LHCN-M2 (cell line): ENCODE measurements at places on chromosomes 16 and 17.

DNA sequence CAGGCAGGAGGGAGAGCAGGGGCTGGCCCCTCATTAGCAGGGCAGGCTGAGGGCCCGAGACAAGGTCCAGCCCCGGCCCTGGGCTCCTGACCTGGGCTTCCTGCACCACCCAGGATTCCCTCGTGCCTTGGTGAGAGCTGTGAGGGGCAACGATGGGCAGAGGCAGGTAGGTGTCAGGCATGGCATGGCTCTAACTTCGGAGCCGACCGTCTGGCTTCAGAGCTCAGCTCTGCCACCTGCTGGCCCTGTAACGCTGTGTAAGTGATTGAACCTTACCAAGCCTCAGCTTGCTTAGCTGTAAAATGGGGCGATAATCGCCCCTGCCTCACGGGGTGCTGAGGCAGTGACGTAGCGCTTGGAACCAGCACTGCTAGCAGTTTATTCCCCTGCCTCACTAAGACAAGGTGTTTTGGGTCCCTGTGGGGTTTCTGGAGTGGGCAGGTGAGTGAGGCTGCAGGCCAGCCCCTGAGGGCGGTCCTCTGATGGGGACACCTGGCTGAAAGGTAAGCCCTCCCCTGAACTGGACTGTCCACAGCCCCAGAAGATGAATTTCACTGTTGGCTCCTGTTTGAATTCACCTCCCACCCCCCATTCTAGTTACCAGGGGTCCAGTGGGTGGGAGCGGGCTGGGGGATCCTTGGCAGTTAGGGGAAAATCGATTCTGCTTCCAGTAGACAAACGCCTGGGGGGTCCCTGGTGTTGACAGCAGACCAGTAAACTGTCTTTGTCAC is 184.8 kb upstream of the GSE1 start:
- no peak for DNase-seq

DNA sequence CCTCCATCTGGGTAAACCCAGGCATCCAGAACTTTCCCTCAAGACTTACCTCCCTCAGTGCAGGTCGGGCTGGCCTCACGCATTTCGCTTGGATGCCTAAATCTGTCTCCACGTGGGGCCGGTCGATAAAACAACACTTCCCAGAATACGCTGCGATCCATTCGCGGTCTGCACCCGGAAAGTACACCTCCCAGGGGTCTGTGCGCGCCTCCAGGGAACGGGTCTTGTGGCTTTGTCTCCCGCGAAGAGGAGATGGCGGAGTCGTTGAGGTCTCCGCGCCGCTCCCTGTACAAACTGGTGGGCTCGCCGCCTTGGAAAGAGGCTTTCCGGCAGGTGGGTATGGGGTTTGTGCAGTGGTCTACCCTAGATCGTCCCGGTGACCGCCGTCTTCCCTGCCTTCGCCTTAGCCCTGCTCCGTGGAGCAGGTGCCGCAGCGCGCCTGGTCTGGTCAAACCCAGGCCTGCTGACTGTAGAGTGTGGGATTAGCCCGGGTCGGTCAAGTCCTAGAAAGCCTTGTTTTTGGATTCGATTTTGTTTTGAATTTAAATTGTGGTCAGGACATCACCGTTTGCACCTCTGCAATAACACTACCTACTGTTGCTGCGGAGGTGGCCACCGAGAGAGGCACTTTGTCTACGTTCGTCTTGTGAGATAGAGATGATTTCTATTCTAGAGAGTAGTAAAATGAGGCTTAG is at the start of gene RPAIN:
Gene RPAIN (plus strand): TSS at position 224 of the 695 bp plus-strand sequence. CDS start 29 bp downstream, at position 253.
- peak; percentile 86 for DNase-seq

DNA sequence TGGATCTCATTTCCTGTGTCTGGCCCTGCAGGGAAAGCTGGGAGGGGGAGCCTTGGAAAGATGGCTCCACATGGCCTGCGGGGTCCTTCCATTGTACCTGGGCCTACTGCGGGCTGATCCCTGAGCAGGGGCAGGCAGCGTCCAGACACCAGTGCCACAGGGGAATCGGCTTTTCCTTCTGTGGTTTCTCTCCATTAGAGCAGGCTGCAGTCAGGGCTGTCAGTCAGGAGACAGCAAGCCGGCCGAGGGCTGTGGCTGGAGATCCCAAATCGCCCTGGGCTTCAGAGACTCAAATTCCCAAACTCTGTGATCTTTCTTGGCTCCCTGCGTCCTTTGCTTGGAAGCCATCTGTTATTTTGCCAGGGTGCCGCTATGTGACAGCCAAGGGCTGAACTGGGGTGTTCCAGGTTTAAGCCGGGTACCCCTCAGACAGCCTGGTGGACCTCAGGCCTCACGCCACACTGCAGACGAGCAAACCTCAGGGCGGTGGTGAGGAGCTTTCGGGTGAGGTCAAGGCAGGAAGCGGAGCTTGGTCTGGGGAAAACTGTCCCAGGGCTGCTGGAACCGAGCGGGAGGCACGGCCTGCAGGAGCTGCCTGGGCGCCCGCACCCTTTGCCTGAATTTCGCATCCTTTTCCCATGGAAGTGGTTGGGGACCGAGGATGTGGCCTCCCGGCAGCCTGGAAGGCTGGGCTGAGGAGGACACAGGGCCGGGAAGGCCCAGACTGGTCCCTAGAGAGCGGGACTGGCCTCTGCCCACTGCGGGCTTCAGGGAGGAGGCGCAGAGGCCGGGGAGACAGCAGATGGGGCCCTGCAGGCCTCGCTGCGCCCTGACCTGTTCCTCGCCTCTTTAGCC is 1.5 kb upstream of the CPNE7 start:
- no peak for DNase-seq

GRCh38 chr16:6698548-6698947 is 634.1 kb upstream of the RBFOX1 start:
- DNase-seq: no peak

- DNase-seq: no peak
Observed at GRCh38 chr17:47246120-47246519, 7.5 kb upstream of the ITGB3 start.

- DNase-seq: no peak
Observed at GRCh38 chr17:41528959-41529353, 848 bp upstream of the KRT19 start.

DNA sequence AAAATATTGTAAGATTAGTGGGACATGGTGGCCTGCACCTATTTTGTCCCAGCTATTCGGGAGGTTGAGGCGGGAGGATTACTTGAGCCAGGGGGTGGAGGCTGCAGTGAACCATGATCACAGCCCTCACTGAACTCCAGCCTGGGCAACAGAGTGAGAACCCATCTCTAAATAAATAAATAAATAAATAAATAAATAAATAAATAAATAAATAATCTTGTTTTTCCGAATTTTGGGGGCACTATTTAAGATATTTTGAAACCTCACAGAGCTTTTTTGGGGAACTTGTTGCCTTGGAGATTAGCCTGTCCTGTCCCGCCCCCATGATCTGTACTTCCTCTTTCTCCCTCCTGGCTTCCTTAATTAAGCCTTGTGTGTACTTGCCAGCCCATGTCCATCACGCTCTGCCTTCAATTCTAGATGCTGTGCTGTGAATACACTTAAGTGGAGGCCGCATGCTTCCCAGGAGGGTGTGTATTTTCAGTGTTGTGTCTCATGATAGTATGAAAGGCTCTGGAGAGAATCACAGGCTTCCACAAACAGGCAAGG is 4.4 kb downstream of the LGALS9 start:
- no peak for DNase-seq

GRCh38 chr16:88807142-88807625 is 3.6 kb downstream of the CDT1 start:
- no peak for DNase-seq

- no peak for DNase-seq
Observed at GRCh38 chr17:50397919-50398285, 579 bp upstream of the LRRC59 start.

- DNase-seq: no peak
Observed at GRCh38 chr16:56349086-56349415, 76.3 kb downstream of the AMFR start.

- DNase-seq: no peak
Observed at GRCh38 chr16:88939972-88940861, 36.8 kb downstream of the CBFA2T3 start.

DNA sequence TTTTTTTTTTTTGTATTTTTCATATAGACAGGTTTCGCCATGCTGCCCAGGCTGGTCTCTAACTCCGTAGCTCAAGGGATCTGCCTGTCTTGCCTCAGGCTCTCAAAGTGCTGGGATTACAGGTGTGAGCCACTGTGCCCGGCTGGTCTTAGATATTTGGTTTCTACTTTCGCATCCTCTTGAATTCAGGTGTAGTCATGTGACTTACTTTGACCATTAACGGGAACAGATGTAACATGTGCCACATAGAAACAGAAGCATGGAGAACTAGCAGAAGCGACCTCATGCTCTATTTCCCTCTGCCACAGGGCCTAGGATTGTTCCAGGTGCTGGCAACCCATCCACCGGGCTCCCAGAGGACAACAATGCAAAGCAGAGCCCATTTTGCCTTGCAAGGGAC is 166.6 kb downstream of the CYLD start:
- DNase-seq: no peak

DNA sequence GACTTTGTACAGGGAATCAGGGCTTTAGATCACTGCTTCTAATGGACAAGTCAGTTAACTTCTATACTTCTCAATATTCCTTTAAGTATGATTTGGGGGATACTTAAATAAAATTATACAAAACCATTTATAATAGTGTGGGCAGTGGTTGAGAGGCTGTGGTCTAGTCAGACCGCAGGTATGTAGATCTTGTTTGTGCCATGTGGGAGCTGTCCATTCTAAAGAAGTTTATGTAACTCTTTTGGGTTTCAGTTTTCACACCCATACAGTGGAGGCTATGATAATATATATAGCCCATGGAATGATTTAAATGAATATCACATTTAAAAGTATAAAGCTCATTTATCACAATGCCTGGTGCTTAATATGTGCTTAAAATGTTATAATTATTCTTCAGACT is 654.3 kb upstream of the KIF2B start:
- DNase-seq: no peak

- no peak for DNase-seq
Observed at GRCh38 chr17:34858591-34859565, 102.4 kb downstream of the CCT6B start.

DNA sequence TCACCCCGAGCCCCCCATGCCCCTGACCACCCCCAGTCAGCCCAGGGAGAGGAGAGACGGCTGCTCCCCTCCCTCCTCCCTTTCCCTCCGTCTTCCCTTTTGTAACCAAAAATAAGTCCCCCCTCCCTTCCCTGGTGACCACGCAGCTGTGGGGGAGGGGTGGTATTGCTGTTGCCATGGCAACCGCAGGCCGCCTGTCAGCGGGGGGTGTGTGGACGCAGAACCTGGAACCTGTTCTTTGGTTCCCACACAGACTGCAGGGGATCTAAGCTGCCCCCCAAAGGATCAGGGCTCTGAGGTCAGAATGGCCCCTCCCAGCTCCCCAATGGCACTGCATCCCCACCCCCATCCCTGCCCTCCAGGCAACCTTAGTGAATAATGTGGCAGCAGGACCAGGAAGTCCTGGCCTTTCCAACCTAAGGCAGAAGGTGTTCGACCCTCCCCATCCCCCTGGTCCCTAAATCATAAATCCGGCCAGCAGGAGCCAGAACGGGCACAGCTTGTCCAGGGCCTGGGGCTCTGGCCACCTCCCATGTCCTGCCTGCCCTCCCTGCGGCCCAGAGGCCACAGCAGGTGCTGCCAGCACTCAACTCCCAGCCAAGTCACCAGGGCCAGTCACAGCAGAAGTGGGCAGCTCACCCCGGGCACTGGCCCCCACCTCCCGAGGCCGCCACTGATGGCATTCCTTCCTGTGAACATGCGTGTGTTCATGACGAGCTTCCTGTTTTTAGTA is 12.0 kb downstream of the CA4 start:
- DNase-seq: no peak

DNA sequence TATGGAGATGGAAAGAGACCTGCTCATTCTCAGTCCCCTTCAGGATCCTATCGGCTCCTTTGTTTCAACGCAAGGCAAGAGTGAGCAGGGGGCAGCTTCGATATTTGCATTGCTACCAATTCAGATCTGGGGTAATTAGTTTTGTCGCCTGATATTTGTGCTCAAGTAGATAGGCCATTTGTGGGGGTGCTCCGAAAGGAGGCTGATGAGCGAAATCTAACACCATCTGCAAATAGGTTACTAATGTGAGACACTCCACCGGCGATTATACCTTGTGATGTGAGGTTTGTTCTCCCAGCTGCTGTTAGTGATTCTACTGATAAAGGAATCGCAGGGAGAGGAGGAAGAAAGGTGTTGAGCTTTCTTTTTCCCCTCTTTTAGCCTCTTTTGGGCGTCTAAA is 31.5 kb downstream of the WSCD1 start:
- no peak for DNase-seq

GRCh38 chr17:40349895-40350688 is 14.4 kb downstream of the GJD3 start:
- DNase-seq: peak; percentile 32

DNA sequence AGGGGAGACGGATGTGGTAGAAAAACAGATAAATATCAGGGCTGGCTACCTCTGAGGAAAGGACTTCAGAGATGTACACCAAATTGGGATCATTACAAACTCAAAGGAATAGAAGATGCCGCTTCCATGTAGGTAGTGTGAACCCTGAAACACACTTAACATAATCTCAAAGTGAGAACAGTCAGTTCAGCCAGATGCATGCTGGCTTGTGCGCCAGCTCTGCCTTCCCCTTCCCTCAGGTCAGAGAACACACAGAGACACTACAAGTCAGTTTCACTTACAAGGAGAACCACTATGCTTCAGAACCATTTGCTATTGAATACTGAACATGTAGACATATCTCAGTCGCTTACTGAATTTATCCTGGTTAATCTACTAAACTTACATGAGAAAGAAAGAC is 176.0 kb upstream of the AXIN2 start:
- no peak for DNase-seq

- no peak for DNase-seq
Observed at GRCh38 chr17:74123866-74124444, 79.5 kb upstream of the RPL38 start.

GRCh38 chr17:34579017-34579946 is at the start of gene TMEM132E:
Gene TMEM132E, plus strand, starts transcription at chr17:34579582. Its CDS starts 1,495 bp downstream, at chr17:34581077.
- no peak for DNase-seq

DNA sequence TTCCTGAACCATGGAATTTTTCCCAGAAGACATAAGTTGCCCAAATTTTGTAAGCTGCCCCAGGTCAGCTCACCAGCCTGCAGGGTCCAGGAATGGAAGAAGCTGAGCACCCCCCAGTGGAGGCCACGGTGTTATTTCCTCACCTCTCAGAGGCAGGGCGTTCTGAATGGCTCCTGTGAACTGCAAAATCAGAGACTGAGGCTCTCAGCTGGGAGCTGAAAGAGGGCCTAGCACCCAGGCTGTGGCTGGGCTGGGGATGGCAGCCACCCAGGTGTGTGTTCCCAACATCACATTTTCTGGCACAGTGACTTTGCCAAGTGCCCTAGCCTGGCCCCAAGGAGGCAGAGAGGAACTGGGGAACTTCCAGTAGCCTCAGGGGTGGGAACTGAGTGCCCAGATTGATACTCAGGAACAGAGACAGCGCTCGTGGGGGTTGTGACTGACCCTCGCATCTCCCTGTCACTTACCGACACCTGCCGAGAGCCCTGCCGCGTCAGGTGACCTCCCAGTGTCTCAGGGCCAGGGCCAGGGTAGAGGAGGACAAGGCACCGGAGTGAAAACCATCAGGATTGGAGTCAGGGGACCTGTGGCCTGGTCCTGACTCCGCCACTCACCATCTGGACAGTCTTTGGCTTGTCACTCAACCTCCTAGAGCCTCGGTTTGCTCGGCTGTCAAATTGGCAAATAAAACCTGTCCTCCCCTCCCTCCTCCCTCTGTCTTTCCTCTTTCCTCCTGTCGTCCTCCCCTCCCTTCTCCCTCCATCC is 11.3 kb downstream of the CACNG4 start:
- no peak for DNase-seq
